ENCODE measurements at places on chromosomes 6 and 20.

DNA sequence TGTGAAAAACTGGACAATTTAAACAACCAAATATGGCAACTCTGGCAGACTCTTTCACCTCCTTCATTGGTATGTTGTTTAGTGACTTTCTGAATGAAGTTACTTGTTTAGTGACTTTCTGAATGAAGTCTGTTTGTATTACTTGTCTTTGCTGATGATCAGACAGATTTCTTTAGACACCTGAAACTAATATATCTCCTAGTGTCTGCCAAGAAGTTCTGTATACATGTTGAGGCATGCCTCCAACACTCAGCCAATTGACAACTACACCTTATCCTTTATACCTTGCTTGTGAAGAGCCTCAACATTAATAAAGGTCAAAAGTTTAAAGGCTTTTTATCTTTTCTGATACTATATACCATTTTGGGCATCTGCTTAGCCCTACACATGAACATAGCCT is 725.4 kb upstream of the EPHA7 start:
- DNase-seq: no peak

GRCh38 chr6:33990061-33990541 is 155.8 kb downstream of the GRM4 start:
- no peak for DNase-seq

DNA sequence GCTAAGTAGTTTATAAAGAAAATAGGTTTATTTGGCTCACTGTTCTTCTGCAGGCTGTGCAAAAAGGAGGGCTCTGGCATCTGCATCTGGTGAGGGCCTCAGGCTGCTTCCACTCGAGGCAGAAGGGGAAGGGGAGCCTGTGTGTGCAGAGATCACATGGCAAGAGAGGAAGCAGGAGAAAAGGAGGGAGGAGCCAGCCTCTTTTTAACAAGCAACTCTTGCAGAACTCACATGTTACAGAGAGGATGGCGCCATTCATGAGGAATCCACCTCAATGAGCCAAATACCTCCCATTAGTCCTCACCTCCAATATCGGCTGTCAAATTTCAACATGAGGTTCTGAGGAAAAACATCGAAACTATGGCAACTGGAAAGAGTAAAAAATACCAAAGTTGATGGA is 666.6 kb upstream of the SLC35B3 start:
- no peak for DNase-seq

DNA sequence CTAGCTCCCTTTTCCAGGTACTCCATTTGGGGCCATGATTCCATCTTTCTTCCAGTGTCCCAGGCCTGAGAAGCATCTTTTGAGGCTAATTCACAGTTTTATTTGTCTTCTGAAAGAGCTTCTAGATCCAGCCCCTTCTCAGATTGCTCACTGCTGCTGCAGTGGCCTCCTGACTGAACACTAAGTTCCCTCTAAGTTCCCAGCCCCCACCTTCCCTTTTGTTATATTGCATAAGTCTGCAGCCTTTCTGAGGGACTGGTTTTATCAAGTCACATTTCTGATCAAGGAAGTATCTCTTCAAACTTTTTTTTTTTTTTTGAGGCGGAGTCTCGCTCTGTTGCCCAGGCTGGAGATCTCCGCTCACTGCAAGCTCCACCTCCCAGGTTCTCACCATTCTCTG is 10.7 kb downstream of the MAPRE1 start:
- DNase-seq: no peak

DNA sequence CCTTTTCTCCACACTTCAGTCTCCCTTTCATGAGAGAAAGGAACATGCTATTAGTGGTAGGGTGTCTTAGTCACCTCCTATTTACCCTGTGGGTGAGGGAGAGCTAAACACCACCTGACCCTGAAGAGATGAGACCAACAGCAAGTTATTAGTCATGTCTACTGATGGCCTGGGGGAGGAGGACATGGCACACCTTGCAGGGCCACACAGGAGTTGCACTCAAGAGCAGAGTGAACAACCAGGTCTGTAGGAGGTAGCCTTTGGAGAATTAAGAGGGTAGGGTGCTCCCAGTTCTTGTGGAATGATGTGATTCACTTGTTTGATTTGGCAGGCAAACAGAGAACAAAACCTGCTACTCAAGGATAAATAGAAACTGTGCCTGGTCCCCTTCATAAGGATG is 82.7 kb upstream of the FABP7 start:
- no peak for DNase-seq

DNA sequence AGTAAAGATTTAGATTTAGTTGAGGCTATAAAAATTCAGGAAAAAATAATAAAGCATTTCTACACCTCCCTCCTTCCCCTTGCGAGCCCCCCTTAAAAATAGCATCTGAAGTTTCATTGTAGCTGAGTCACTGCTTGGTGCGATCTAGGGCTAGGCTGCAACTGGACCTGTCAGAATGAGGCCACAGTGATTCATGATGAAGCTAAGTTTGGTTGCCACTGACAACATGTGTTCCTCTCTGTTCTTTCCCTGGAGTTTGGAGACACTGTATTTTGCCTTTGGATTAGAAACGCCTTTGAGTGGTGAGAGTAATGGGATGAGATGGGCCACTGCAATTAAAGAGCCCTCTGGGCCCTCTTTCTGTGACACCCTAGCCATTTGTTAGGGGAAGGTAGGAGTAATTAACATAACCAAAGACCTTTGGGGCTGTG is 334.1 kb downstream of the NRN1 start:
- no peak for DNase-seq

GRCh38 chr6:19440531-19440930 is 396.6 kb upstream of the ID4 start:
- DNase-seq: no peak

GRCh38 chr6:75528423-75528822 is 34.8 kb upstream of the FILIP1 start:
- no peak for DNase-seq

DNA sequence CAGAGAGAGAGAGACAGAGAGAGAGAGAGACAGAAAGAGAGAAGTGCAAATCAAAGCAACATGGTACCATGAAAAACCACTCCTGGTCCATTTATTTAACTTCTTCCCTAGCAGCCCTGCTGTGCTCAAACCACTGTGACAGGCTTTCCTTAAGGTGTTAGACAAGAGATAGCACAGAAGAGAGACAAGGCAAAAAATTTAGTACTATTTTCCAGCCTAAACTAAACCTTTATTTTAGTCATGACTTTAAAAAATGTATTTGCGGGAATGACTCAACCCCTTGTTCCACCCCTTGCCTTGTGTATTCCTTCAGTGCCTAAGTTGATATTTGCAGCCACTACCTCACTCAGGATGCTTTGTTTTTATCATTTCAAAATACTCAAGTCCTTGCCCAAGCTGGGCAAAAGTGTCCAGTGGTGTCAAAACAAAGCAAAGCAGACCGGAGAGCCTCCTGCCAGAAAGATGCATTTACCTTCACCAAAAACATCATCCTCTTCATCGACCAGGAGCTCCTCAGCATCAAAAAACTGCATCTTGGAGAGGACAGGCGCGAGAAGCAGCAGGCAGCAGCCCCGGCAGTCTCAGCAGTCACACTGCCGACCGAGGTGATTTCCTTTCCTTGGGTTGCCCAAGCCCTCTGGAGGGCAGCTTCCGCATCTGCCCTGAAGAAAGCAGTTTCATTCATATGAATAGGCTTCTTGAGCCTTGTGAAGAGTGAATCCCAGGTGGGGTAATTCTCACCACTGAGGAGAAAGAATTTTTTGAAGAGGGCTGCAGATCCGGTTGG is at the start of gene RIPOR2:
Gene RIPOR2 (minus strand): TSS at position 595 of the 787 bp plus-strand sequence. CDS start 62 bp downstream, at position 533.
- no peak for DNase-seq

DNA sequence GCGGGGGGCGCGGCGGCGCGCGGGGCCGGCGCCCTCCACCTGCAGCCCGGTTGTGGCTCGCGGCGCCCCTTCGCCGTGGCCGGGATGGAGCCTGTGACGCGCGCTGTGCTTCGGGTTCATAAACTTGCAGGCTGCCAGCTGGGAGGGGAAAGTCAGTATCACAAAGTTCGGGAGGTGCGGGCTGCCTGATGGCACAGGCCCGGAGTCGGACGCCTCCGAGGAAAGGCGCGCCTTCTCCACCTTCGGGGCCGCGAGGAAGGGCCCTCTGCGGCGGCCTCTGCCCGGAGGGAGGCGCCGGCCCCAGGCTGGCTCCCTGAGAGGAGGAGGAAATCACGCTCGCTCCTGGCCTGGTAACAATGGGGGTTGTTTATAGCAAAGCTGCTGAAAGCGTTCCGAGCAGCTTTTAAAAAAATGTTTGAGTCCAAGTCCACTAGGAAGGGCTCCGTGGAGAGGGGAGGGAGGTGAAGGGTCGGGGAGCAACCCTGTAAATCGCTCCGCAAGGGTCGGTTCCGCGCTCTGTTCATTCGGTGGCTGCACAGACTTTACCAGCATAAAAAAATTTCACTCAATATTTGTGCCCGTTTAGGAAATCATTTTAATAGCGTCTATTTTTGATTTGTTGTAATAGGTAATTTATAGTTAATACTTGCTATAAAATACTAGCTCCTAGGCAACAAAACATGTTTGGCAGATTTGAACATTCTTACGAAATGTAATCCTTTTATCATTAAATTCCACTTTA is 1.0 kb downstream of the AFDN start:
- peak; percentile 48 for DNase-seq

DNA sequence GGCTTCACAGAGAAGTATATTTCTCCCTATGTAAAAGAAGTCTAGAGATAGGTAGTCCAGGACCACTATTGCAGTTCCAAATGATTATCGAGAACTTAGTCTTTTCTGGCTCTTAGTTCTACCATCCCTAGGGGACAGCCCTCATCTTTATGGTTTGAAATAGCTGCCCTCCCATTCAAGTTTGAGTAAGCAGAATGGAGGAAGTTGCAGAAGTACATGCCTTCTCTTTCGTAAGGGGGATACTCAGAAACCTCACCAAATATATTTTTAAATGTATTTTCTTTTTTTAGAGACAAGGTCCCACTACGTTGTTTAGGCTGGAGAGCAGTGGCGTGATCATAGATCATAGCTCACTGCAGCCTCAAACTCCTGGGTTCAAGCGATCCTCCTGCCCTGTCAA is 236.8 kb upstream of the RREB1 start:
- no peak for DNase-seq

DNA sequence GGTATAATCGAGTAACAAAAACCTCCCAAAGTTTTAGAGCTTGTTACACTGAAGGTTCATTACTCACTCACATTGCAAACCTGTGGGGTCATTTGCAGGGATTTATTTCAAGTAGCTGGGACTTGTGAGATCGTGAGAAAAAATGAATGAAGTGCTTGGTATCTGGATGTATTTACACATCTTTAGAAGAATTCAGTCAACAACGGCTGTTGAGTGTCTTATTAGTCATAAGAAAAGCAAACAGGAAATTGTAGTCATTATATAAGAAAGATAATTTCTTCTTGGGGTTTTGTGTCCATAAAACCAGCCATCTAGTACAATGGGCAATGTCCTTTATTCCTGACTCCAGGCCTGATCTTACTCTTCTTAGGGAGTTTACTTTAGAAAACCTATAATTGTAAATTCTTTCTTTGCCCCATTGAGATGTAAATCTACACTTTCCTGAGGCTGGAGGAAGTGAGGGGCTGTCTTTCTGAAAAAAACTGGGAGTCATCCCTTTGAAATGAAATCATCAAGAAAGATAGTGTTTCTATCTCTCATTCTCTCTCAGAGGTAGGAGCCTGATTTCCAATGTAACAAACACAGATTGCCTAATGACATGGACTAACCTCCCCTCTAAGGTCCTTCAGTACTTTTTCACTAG is 202.5 kb upstream of the ASCC3 start:
- DNase-seq: no peak

GRCh38 chr6:44727651-44728630 is 340.4 kb downstream of the CDC5L start:
- DNase-seq: no peak

DNA sequence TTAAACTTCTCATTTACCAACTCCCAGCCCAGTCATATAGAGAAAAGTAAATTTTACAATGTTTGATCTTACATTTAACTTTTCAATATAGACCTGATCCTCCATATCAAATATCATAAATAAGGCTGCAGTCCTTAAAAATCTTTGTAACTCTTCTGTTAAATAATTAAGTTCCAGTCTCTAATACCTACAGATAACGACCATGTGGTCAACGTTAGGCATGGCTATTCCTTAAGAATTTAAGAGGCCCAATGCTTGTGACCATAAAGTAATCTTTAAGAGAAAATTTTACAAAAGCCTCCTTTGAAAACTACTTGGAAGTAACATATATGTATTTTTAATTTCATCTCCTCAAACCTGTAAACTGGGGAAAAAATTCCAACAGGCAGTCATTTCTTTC is 1.6 kb downstream of the FBXO5 start:
- DNase-seq: no peak

GRCh38 chr20:4905613-4906012 is 95.7 kb downstream of the SLC23A2 start:
- no peak for DNase-seq

DNA sequence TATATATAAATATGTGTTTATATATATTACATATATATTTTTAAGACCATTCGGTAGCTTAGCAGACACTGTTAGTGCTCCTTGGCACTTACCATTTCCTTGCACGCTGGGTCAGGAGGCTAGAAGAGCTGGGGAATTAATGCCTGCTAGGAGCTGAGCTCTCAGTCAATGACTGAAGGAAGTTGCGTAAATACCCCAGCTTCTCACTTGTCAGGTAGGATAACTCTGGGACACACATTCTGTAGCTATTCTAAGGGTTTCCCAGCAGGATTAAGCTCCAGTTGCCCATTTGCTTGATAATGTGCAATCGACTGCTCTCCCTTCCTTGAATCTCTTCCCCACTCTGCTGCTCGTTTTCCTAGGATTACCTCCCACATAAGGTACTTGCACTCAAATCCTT is 15.7 kb upstream of the DNAAF9 start:
- no peak for DNase-seq

DNA sequence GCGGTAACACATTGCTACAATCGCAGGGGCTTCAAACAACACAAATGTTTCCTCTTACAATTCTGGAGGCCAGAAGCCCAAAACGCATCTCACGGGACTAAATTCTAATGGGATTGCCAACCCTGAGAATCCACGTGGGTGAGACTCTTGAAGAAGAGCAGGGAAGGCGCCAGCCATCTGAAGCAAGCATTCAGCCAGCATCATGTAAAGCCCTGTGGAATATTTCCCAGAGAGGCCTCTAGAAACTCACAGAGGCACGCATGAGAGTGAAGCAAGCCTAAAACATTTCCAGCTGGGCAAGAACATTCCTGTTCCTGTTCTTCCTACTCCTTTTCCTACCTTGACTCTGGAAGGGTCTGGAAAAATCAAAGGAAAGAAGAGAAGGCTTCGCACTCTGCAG is 19.6 kb upstream of the FNDC1 start:
- no peak for DNase-seq

GRCh38 chr6:16671302-16672289 is 89.7 kb downstream of the ATXN1 start:
- no peak for DNase-seq

DNA sequence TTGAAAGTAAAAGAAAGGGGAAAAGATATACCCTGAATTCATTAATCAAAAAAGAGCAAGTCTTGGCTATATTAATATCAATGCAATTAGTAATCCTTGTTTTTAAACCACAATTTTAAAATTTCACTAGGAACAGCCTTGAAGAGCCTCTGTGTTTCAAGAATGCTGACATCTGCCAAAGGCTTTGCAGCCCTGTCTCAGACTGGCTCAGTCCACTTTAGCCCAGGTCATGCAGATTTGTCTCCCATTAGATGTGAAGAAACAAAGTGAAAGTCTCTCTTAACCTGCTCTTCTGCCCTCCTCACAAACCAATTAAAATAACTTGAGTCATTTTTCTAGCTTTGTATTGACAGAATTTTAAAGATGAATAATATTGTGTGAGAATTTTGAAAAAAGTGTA is 102.7 kb upstream of the CARMIL1 start:
- no peak for DNase-seq
